ENCODE measurements at places on chromosomes 5 and 9. TPM values are rescaled to one million over a fixed set of nuclear protein-coding genes. Genes with fewer than 3 reads are reported as not detected.

The BTNL3 gene
- not detected for total RNA-seq

The PLPPR1 gene
- not detected for total RNA-seq

The NFX1 gene
- total RNA-seq: 13.8 TPM

The ITGA1 gene
- 11.5 TPM for total RNA-seq

The TLX3 gene
- not detected for total RNA-seq

The BTNL8 gene
- total RNA-seq: not detected

The STING1 gene
- total RNA-seq: 43.0 TPM

The CCT5 gene
- 498 TPM for total RNA-seq

The PCSK5 gene
- total RNA-seq: 1.2 TPM

The PCSK1 gene
- 0.58 TPM for total RNA-seq

The ADAMTS19 gene
- not detected for total RNA-seq

The DMRT3 gene
- total RNA-seq: not detected

The PCDHGB5 gene
- 7.2 TPM for total RNA-seq

The OR1Q1 gene
- total RNA-seq: not detected

The ACER2 gene
- total RNA-seq: 3.4 TPM

The NUDCD2 gene
- 7.5 TPM for total RNA-seq

The PKD2L2 gene
- not detected for total RNA-seq

The FGF1 gene
- total RNA-seq: 1.8 TPM

The EGFLAM gene
- total RNA-seq: 4.3 TPM

The FBXO4 gene
- 15.1 TPM for total RNA-seq

The CCL28 gene
- 0.86 TPM for total RNA-seq

The SLC36A3 gene
- not detected for total RNA-seq

The ADAMTSL2 gene
- not detected for total RNA-seq

Measured in myometrial cell (primary cell).